ENCODE measurements at places on chromosomes 2 and 18. TPM values are rescaled to one million over a fixed set of nuclear protein-coding genes. Genes with fewer than 3 reads are reported as not detected.

The KCNG2 gene
- 0.17 TPM for total RNA-seq

GRCh38 chr2:38907743-38908562, 18.3 kb downstream of the ARHGEF33 start:
- DNase-seq = no peak

The TCF7L1 gene
- 5.0 TPM for total RNA-seq

The CTAGE1 gene
- total RNA-seq = not detected

DNA sequence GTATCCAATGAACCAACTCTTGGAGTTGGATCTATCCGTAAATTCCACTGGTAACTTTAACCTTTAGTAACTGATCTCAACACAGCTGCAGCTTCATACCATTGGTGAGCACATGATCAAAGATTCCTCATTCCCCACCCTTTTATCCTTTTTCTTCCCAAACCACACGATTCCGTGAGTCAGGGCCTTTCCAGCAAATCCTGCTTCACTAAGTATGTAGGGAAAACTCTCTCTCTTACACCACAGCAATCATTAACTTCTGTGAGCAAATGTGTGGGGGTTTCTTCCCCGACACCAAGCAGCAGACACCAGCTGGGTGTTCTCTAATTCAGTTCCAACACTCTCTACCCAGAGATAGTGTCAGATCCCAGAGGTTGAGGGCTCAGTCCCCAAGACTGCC, 23.5 kb downstream of the ELP2 start:
- no peak for DNase-seq

The PLGLB2 gene
- 0.45 TPM for total RNA-seq

GRCh38 chr2:153005071-153005730, 286.8 kb downstream of the ARL6IP6 start:
- no peak for DNase-seq

GRCh38 chr18:55322178-55322735, 265.7 kb downstream of the TCF4 start:
- peak; percentile 91 for DNase-seq

- no peak for DNase-seq
Observed at GRCh38 chr18:5309888-5310470, 14.5 kb upstream of the ZBTB14 start.

DNA sequence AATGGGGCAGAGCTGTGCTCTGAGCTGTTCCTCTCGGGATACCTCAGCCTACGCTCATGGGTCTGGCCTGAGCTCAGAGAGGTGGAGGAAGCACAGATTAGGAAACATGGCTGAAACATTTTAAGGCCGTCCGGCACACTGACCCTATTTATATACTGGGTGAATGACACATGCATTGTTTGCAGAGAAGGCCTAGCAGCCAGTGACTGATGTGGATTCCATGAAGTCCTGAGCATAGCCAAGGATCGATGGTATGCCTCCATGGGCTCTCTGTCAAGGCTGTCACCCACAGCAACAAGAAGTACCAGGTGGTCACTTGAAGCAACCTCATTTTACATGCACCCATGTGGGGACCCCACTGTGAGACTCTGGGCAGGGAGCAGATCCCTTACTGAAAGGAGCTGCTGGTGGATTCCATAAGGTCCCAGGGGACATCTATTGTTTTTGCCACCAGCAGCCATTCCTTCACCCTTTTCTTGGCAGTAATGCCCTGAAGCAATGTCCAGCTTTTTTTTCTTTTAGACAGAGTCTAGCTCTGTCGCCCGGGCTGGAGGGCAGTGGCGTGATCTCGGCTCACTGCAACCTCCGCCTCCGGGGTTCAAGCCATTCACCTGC, 8.4 kb downstream of the PTMA start:
- DNase-seq = no peak

The UGT1A8 gene
- total RNA-seq = not detected

DNA sequence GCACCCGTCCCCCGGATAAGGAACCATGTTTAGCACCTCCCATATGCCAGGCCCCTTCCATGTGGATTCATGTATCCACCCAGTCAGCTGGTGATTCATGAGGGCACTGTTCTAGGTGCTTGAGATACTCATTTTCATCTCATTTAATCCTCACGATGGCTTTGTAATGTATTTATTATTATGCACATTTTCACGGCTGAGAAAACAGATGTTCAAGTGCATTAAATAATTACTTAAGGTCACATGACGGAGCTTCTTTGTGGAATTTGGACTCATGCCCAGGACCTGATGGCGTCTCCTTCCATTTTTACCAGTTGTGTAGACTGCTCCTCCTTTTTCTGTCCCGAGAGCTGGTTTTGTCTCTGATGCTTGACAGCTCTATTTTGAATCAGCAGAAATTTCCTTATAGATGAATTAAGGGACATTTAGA, 72.2 kb upstream of the RBM44 start:
- DNase-seq = no peak

GRCh38 chr2:96684883-96685576, 42.5 kb downstream of the FER1L5 start:
- no peak for DNase-seq

- DNase-seq = no peak
Observed at GRCh38 chr2:7709907-7710306, 792.7 kb downstream of the RNF144A start.

The ANKRD62 gene
- not detected for total RNA-seq

DNA sequence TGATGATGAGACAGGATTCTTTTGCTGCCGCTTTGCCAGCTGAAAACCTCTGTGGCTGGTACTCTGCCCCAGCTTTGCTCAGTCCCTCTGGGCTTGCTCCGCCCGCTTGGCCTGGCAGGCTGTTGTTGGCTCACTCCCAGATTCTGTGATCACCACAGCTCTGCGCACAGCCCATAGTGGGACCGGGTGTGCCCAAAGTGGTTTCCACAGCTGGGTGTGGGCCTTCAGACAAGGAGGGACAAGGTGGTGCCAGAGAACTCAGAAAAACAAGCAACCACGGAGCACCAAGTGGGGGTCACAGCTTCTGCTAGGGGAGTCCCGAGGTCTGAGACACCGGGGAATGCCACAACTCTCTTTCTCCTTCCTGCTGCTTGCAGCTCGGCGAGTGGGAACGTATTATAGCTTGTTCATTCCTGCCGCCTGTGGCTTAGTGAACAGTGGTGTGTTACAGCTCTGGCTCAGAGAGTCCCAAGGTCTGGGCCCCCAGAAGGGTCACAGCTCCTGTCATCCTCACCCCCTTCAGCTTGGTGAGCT, 9.2 kb upstream of the KYNU start:
- peak; percentile 42 for DNase-seq

DNA sequence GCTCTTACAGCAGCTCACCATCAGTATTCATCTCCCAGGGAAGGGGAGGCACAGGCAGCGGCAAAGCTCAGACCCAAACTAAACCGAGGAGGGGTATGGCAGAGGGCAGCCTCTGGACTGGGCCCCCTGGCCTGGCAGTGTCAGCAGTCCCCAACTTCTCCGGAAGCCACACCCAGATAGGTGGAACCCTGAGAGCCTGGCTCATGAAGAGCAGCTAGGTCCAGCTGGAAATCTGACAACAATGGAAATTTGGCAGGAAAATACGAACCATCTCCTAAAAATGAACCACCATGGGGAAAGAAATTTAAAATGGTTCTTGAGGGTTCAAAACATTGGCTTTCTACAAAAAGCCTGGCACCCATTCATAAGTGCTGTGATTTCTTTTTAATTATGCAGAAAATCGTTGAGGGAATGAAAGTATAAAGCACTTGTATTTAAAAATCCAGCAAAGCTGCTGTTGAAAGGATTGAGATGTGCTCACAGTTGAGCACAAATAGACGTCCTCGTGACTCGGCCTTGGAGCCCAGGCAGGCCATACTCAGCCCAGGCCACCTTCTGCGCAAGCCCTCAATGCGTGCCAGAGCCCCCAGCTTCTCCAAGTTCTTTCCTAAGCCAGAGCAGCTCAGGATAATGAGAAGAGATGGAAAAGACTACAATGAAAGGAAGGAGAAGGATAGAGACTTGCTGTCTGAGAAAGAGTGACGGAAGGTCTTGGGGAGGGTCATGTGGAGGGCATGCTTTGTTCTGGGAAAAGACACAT, 93.0 kb downstream of the COL6A3 start:
- peak; percentile 73 for DNase-seq

DNA sequence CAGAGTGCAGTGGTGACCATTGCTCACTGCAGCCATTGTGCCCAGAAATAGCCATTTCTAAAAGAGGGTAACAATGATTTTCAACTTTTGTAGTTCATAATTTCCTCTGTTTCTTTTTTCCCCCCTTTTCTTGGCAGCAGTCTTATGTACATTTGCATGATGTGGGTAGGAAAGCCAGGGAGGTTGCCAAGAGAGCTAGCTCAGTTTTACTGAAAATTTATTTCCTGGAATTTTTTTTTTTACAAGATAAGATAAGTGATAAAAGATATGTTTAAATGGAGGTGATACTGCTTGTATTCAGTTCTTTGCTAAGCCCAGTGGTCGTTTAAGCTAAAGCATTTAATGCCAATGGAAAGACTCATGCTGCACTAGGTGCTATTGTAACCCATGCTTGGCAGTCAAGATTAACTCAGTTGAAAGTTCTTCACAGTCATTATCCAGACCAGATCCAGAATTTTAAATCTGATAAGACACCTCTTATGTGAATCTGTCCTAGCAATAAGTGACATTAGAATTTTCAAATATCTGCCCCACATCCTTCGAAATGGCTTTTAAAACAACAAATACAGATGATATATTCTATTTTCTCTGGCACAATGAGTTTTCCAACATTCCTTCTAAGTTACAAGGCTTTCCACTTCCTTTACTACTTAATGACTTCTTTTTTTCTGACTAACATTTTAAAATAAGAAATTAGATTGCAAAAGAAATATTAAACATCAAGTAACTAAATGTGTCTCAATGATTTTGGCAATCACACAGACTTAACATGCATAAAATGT, 4.4 kb upstream of the ATP8B1 start:
- DNase-seq = no peak

DNA sequence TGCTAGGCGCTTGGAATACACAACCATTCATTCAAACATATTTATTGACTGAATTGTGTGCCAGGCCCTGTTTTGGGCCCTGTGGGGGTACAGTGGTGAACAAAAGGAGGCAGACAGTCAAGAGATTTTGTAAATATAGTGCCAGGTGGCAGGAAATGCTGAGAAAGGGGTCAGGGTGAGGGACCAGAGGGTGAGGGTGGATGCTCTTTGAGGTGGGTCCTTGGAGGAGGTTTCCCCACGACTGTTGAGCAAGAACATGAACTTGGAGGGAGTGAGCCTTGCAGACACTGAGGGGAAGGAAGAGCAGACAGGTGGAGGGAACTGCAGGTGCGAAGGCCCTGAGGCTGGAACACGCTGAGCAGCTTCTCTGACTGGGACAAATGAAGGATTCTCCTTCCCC, 40.7 kb downstream of the ODC1 start:
- DNase-seq = no peak

DNA sequence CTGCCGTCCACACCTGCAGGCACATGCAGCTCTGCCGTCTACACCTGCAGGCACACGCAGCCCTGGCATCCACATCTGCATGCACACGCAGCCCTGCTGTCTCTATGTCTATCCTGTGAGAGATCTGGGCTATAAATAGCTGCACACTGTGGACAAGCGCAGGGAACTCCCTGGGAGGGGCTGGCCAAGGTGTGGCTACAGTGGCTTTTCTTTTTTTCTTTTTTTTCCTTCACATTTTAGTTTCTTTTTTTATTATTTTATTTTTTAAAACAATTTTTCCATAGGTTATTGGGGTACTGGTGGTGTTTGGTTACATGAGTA, 42.0 kb downstream of the TMEM182 start:
- DNase-seq = no peak

The MAP3K19 gene
- not detected for total RNA-seq

DNA sequence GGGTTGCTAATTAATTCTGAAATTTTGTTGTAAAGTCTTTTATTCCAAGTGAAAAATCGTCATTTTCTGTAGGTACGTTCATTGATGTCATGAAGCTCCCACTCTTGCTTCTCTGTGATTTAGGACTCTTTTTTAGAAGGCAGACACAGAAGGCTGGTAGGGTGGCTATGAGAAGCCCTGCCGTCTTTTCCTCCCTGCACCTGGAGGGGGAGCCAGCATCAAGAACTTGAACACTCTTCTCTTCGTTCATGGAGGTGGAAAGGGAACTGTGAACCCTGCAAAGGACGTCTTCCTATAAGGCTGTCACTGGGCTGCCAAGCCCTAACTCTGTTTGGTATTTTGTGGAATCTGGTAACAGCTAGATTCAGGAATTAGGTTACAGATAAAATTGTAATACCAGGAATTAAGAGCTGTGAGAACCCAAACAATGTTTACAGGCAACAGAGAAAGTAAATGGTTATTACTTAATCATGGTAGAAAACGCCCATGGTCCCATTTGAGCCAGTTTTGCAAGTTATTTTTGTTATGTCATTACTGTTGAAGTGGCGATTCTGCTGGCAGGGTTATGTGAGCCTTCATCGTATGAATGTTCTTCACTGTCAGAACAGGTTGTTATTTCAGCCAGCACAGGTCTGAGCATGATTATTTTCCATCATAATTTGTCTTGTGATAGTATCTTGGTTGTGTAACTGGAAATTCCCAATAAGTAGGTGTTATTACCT, 112.2 kb downstream of the OSBPL6 start:
- DNase-seq = no peak

GRCh38 chr2:230312638-230313037, 14.4 kb upstream of the SP140L start:
- DNase-seq = no peak

The RAB27B gene
- 0.06 TPM for total RNA-seq

The RBKS gene
- total RNA-seq = 3.6 TPM

DNA sequence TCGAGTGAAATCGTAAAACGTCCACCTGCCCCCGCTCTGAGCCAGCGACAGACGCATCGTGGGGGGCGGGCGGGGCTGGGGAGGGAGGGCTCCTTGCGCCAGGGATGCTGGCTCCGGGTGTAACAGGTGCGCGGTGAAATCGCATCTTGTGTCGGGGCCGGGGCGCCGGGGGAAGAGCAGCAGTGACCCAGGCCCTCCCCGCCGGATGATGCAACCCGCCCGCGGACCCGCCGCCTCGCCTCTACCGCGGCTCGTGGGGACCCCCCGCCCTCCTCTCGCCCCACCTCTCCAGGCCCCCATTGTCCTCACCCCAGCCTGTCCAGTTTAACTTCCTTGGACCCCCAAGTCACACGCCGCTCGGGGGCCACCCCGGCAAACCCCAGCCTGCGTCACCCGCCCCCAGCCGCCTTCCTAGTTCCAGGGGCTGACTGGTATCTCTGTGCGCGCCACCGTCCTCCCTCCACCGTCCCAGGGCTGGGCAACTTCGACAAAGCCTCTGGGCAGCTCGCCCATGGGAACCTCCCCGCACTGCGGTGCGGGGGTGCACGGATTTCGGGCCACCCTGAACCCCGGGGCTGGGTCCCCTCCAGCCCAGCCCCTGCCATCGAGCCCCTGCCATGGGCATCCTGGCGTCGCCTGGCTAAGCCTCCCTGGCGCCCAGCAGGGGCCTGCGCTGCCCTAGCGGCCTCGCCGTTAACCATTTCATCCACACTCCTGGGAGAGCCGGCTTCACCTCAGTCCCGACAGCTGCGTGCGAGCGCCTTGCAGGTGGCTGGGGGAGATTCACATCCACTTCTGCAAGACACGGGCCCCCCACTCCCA, 799 bp upstream of the KIF1A start:
- DNase-seq = no peak

DNA sequence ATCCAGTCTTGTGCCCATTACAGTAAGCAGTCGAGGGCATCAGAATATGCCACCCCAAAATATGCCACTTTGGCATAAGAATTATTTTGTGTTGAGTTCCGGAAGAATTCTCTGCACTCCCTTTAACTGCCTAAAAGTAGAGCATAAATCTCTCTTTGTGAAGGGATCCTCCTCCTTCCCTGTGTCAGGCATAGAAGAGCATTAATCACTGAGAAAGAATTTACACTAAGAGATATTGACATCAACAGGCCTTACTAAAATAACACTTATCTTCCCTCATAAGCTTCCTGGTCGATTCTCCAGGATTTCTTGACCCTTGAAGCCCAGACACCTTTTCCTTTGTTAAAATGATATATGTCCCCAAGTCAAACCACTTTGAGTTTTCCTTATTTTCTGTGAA, 27.6 kb upstream of the KYNU start:
- DNase-seq = no peak
